ENCODE measurements at places on chromosomes 5 and 9.

GRCh38 chr5:128646176-128646575, 108.1 kb upstream of the FBN2 start:
- DNase-seq = no peak

DNA sequence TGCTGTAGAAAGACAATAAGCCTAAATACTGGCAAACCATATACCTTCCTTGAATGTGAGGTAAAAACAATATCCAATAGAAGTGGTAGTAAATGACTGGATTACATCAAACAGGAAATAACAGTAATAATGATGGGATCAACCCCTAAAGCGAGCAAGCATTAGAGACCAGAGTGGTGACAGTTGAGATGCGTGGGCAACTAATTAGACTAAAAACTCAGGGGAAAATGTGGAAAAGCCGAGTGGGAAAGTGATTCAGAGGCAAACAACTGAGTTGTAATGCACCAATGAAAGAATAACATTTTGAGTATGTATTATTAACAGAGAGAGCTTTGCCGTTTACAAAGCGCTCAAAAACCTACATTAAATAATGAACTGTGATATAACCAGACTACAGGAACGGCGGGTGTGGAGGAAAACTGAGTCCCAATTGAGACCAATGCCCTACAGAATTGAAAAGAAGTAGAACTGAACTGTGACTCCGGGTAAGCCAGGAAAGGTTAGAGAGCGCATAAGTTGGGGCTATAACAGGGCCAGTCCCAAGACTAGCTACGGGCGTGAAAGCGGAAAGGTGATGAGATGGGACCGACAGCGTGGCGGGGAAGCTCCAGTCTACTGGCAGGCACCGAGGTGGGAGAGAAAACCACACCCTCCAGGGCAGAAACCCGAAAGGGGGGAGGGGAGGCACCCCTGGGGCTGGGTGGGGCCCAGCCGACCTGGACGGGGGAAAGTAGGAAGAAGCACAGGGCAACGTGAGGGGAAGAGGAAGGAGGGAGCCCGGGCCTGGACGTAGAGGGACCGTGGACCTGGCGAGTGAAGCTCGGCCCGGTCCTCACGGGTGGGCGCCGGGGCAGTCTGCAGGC, 592 bp downstream of the UBAP2 start:
- peak; percentile 45 for DNase-seq

- no peak for DNase-seq
These were observed 44.2 kb upstream of the PHF2 start for GRCh38 chr9:93532141-93532540.

DNA sequence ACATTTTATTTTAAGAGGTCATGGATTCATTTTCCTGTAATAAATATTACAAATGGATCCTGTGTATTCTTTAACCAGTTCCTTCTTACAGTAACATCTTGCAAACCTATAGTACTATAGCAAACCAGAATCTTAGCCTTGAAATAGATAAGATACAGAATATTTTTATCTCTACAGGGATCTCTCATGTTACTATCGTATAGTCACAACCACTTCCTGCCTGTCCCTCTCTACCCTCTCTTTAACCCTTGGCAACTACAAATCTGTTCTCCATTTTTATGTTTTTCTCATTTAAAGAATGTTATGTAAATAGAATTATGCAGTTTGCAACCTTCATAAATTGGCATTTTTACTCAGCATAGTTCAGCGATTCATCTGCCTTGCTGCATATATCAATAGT, 454.0 kb downstream of the DIRAS2 start:
- no peak for DNase-seq

DNA sequence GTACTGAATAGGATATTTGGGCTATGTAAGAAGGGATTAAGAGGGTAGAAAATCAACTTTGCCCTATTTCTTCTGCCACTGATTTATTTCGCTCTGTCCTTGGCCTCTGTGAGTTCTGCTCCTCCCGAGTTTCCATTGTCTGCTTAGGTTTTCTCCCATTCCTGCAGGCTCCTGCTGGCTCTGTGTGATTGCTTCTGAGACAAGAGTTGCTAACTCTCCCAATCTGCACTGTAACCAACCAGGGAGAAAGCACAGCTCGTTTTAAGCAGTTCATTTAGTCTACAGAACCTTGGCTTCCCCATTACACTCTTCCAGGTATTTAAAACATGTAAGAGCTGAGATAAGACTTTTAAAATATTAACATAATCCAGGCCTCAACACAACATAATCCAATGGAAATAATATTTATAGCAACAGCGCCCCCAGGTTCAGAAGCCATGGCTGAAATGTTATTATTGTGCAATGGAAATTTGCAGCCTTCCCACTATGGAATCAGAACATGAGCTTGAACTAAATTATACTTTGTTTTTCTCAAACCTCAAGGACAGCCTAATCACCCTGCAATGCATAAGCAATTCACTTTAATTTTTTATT, 203.5 kb downstream of the ERCC6L2 start:
- DNase-seq = no peak

DNA sequence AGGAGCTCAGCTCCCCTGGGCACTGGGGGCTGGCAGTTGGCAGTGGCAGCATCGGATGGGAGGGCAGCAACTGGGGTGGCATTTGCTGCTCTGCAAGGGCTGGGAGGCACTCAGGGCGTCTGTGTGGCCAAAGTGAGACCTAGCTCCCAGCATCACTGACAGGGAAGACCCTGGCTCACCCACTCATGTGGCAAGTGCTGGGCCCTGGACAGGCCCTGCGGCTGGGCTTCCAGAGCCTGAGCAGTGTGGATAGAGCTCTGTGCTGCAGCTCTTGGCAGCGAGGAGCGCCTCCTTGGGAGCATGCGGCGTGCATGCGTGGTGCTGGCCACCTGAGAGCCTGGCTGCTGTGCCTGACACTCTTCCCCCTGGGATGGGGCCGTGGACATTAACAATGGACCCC, 10.2 kb downstream of the CEP72 start:
- peak; percentile 33 for DNase-seq

DNA sequence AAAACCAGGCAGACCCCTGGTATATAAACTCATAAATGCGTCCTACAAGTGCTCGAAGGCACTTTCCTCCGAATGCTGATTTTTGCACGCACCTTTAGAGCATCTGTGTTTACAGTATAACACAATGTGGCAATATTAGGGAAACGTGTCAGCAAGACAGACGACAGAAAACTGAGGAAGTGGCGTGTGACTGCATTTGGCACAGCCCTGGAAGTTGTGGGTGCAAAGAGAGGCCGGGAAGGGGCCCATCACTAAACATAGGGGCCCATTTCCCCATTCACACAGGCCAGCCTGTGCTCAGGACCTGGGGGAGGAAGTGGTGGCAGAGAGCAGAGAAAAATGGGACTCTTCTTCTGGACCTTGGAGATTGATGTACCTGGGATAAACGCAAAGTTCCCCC, 48.2 kb downstream of the RASGEF1C start:
- peak; percentile 41 for DNase-seq

Measured in breast epithelium (tissue), 4 donors.